ENCODE measurements at places on chromosomes 1 and 21. TPM values are rescaled to one million over a fixed set of nuclear protein-coding genes. Genes with fewer than 3 reads are reported as not detected.

The TNFRSF9 gene
- 3.1 TPM for total RNA-seq

The CHODL gene
- 0.48 TPM for total RNA-seq

The CBS gene
- 58.4 TPM for total RNA-seq

The SPATC1L gene
- total RNA-seq: 2.4 TPM

The KRTAP19-3 gene
- not detected for total RNA-seq
